ENCODE measurements at places on chromosomes 3 and 15.

DNA sequence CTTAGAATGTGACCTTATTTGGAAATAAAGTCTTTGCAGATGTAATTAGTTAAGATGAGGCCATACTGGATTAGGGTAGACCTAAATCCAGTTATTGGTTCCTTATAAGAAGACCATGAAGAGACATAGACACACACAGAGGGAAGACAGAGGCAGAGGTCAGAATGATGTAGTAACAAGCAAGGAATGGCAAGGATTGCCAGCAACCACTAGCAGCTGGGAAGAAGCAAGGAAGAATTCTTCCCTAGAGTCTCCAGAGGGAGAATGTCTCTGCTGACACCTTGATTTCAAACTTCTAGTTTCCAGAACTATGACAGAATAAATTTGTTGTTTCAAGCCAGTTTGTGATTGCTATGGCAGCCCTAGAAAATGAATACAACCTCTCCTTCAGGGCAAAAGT is 116.7 kb downstream of the WDR76 start:
- DNase-seq: no peak

- DNase-seq: no peak
Measured at GRCh38 chr3:108295421-108296175, 750 bp upstream of the HHLA2 start.

GRCh38 chr15:31887246-31887645 is 143.1 kb upstream of the CHRNA7 start:
- DNase-seq: no peak

DNA sequence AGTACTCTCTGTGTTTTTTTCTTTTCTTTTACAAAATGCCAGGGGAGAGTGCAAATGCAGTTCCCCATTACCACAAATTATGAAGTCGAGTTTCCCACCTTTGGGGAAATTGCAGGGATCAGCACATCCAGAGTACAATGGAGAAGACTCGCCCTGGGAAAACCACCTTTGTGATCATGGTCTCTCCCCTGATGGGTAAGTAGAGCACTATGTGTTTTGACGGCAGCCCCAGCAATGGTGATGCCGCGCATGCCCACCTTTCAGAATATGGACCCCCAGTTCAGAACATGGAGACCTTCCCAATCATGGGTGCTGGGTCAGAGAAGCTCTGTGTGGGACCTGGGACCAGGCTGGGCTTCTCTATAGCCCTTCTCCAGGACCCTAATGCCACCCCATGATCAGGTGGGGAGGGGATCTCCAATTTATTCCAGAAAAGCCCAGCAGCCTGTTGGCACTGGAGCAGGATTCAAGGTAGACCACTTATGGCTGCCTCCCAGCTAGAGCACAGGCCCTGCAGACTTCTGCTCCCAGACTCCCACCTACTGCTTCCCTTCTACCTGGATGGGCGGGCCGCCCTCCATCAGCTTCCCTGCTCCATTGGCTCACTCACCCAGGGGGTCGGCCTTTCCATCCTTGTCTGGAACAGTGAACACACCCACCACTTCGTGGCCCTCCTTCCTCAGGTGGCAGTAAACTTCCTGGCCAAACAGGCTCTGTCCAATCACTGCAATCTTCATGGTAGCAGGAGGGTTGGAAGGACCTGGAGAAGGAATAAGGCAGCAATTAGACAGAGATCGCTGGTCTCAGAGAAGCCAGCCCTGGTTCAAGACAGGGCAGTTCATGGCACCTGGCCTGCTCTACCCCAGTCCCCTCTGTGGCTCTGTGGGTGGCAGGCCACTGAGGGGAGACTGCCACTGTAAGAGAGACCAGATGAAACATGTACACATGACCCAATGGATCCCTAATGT is 19.9 kb downstream of the ALDH1L1 start:
- no peak for DNase-seq

- DNase-seq: no peak
Measured at GRCh38 chr3:193051314-193051713, 133.7 kb upstream of the MB21D2 start.

DNA sequence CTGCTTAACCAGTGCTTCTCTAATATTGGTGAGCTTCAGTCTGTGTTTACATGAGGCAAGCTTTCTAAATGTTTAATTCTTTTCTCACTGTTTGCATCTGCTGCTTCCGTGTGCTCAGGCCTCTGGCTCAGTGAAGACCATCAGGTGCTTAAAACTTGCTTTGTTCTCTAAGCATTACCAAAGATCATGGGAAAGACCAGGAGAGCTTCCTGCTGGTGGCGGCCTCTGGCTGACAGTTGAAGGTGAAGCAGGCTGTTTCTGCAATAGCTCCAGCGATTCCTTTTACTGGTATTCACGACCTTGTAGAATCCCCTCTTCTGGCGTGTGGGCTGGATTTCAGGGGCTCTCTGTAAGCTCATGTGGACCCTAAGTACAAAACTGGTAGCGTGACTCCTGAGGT is 45.1 kb downstream of the EDEM1 start:
- DNase-seq: no peak

GRCh38 chr15:98671060-98672008 is 23.0 kb downstream of the IGF1R start:
- peak; percentile 65 for DNase-seq

GRCh38 chr3:121660356-121661171 is at the start of gene HCLS1:
TSS of gene HCLS1 (minus strand) at chr3:121660903. CDS start at chr3:121658347, 2,556 bp downstream.
- DNase-seq: peak; percentile 26

DNA sequence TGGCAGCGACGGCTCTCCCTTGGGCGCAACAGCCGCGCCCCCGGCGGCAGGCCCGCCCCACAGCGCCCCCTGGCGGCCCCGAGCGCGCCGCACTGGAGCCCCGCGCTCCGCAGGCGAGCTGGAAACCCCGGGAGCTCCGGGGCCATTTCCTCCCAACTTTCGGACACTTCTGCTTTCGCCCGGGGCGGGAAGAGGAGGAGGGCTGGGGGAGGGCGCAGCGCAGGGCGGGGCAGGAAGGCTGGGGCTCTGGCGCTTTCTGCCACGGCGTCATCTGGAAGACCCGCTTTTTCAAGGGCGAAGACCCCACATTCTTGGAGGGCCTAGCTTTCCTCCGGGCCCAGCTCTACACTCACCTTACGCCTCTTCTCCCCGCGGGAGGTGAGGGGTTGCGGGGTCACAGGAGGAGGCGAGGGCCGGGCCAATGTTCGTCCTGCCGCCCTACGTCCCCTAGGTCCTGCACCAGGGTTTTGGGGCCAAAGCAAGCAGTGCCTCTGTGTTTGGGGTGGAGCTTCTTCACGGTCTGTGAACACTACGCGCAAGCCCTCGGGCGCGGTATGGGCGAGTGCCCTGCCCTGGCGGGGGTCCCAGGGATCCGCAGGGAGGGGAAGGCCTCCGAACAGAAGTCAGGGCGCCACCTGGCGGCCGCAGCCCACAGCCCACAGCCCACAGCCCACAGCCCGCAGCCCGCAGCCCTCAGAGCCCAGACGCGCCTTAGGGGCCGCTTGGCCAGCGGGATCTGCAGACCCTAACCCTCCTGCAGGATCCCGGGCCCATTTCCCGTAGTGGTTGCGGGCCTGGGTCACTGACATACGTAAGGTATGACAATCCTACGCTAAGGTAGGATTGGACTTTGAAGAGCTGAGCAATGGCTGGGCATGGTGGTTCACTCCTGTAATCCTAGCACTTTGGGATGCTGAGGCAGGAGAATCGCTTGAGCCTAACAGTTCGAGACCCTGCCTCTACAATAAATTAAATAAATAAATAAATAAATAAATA is 31.1 kb downstream of the FOXL2 start:
- peak; percentile 92 for DNase-seq

DNA sequence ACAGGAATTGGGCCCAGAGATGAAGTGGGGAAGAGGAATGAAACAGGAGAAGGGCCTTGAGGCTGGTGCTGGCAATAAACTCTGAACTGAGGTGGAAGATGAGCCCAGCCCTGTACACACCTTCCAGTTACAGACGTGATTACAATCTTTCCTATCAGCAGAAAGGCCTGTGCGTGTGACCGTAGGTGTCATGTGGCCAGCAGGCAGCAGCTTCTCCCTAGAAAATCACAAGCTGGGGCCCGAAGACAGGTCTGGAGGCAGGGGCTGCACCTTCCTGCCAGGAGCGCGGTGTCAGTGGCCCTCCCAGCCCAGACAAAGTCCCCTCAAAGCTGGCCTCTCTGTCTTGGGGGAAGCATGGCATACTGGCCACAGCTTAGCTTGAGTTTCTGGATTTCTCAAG is 16.7 kb upstream of the PIGZ start:
- no peak for DNase-seq

- no peak for DNase-seq
Measured at GRCh38 chr3:27880969-27881892, 159.1 kb upstream of the EOMES start.

- DNase-seq: no peak
Measured at GRCh38 chr15:51244423-51244869, 94.0 kb downstream of the CYP19A1 start.

GRCh38 chr15:88994286-88994685 is 81.1 kb upstream of the MFGE8 start:
- no peak for DNase-seq
